ENCODE measurements at places on chromosomes 4 and X. TPM values are rescaled to one million over a fixed set of nuclear protein-coding genes. Genes with fewer than 3 reads are reported as not detected.

- DNase-seq, result no peak
- peaks cover 17% of the 10 kb centered on the region for H3K4me1 ChIP-seq
Observed at GRCh38 chr4:336893-337142, 796 bp upstream of the ZNF141 start.

- H3K27me3 ChIP-seq, result no peaks in the 10 kb centered on the region
- H3K4me3 ChIP-seq, result peak within 1 kb of the TSS; percentile 56
- H3K4me1 ChIP-seq, result no peaks in the 10 kb centered on the region
- peak; percentile 46 for DNase-seq
- peak within 1 kb of the TSS; percentile 72 for H3K27ac ChIP-seq
Observed at GRCh38 chrX:75522565-75523431, at the start of gene ZDHHC15. Gene ZDHHC15, minus strand, starts transcription at chrX:75523037. Its CDS starts 13 bp downstream, at chrX:75523024.

DNA sequence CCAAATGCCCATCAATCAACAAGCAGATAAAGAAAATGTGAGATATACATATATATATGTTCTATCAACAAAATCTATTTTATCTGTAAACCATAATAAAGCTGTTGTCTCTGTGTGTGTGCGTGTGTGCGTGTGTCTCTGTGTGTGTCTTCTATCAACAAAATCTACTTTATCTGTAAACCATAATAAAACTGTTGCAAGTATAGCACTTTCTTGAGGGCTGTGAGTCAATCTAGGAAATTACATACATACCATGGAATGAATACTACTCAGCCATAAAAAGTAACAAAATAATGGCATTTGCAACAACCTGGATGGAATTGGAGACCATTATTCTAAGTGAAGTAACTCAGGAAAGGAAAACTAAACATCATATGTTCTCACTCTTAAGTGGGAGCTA lies 12.5 kb upstream of the PLK4 start:
- H3K4me3 ChIP-seq, result no peak overlapping the region
- no peaks in the 10 kb centered on the region for H3K36me3 ChIP-seq
- no peak overlapping the region for H3K27ac ChIP-seq
- DNase-seq, result no peak

- no peak overlapping the region for H3K4me3 ChIP-seq
- H3K27ac ChIP-seq, result no peak overlapping the region
- no peaks in the 10 kb centered on the region for H3K36me3 ChIP-seq
Observed at GRCh38 chr4:184267206-184267608, 49.5 kb upstream of the ENPP6 start.

- DNase-seq, result no peak
- H3K27me3 ChIP-seq, result no peaks in the 10 kb centered on the region
- H3K36me3 ChIP-seq, result no peaks in the 10 kb centered on the region
- H3K4me1 ChIP-seq, result no peaks in the 10 kb centered on the region
- H3K27ac ChIP-seq, result no peak overlapping the region
Observed at GRCh38 chr4:125254106-125254505, 60.6 kb upstream of the FAT4 start.

DNA sequence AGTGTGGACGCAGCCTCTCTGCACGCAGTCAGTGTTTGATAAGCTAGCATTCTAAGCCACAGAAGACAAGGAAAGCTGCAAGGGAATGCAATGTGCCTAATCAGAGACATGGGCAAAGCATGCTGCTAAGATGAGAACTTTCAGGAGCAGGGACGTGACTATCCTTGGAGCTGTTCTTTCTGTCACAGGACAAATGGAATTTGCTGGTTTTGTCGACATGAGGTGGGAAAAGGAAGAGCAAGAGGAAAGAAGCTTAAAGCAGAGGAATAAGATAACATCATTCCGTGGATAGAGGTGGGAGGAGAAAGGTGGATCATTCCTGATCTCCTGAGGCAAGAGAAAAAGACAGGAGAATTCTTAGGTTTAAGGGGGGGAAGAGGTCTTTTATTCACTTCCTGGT lies 33.7 kb downstream of the RBM47 start:
- no peak overlapping the region for H3K27ac ChIP-seq
- no peak overlapping the region for H3K4me3 ChIP-seq
- no peaks in the 10 kb centered on the region for H3K27me3 ChIP-seq
- DNase-seq, result no peak
- H3K4me1 ChIP-seq, result no peaks in the 10 kb centered on the region
- no peaks in the 10 kb centered on the region for H3K36me3 ChIP-seq

DNA sequence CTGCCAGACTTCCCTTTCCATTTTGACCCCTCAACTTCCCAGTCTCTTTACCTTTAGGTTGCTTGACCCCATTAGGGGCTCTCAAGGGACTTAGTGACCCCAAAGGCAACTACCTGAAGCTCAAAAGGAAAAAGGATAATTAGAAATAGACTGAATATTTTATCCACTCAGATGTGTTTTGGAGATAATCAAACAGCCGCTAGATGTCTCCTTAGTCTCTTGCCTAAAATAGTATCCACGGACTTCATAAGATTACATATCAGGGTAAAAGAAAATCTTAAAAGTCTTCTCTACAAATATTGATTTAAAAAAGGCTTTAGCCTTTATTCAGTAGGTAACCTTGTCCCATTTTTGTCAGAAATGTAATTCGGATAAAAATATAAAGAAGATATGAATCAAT lies 21.0 kb upstream of the RHOXF2 start:
- H3K4me3 ChIP-seq, result no peak overlapping the region
- H3K27me3 ChIP-seq, result no peaks in the 10 kb centered on the region
- DNase-seq, result no peak
- H3K27ac ChIP-seq, result no peak overlapping the region

Gene PGAM4
- 1.3 TPM for total RNA-seq

Gene INTU
- total RNA-seq, result 24.4 TPM

Gene NAA11
- total RNA-seq, result not detected

Gene FRMPD4
- 2.6 TPM for total RNA-seq

Gene SORCS2
- 9.4 TPM for total RNA-seq

Data from spinal cord (tissue), 10 donors.